ENCODE measurements at places on chromosomes 7 and 10.
A peak's percentile ranks its signal among the peaks of the same experiment; 100 is the strongest.

DNA sequence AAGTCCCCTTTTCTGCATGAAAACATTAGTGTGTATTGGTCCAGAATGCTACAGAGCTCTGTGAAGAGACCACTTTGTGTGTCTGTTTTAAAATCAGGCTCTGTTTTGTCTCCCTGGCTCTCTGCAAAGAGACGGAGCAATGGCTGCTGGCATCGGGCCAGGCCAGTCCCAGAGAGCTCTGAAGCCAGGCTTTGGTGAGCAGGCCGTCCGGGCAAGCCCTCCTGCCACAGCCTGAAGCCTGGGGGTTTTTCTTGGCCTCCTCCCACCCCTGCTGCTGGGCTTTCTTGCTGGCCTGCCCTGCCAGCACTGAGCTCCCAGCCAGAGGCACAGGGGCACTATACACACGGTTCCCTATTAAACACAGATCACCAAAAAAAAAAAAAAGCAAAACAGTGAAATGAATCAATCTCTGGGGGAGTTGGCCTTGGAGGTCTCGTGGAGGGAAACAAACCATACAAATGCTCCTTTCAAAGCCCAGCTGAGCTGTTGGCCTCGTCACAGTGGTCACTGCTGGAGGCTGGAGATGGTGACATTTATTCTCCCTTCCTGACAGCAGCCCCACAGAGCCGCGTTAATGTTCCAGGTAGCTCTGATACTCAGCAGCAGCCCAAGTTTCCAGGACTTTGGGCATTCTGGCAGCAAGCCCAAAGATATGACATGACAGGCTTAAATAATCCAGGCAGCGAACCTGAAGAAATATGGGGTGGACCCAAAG lies 237.2 kb downstream of the TCF7L2 start:
- DNase-seq, result no peak

- no peak for DNase-seq
Measured at GRCh38 chr7:44949303-44949702, 29.5 kb downstream of the MYO1G start.

DNA sequence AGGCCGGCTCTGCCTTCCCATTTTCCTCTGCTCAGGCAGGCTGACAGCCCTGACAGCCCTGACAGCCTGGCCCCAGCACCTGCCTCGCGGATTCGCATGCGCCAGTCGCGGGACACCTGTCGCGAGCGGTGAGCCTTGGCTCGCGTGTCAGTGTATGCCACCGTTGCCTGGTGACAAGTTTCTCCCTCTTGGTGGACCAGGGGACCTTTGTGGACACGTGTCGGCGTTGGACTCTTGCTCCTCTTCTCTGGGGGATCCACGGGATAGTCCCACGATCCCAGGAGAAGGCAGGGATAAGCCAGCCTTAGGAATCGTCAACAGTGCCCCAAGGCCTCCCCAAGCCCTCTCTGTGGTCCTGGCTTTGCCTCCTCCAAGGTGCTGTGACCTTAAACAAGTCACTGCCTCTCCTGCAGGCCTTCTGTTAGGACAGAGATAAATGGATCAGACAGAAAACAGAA lies 18.1 kb upstream of the ZNF273 start:
- no peak for DNase-seq

- DNase-seq, result no peak
Measured at GRCh38 chr10:62136931-62137330, 131.7 kb downstream of the RTKN2 start.

DNA sequence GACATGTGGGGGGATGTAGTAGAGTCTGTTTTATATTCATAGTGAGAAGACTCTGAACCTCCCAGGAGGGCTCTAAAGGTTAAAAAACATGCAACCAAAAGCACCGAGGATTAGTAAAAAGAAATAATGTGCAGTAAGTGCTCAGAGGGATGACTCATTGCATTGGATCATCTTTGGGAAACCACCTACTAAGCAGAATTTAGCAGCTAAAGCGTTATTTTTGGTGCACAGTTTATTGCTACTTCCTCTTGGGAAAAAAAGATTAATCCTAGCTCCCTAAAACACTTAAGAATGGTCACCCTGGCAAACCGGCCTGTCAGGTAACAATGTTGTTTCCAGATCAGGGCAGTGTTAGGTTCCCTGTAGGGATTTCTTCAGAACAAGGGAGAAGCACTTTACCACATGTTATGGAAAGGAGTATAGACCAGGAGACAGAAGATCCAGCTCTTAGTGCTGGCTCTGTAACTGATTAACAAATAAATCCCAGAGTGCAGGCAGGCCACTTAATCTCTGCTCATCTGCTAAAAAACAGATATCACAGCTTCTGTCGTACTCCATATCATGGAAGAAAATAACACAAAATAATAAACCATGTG lies 44.8 kb upstream of the FAM133B start:
- DNase-seq, result no peak

DNA sequence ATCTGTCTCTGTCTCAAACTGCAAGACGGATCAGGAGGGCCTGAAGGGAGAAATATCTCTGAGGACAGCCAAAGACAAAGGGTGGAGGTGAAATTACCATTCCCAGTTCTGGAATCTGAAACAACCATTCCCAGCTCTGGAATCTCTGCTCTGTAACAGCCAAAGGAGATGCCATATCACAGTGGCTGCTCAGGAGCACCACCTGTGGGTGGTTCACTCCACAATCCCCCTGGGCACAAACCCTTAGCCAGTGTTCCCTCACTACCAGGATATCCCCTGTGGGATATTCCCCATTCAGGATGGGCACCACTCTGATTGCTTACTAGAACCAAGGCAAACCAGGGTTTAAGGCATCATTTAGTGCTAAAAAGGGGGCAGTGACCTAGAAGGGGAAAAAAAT lies 199.0 kb downstream of the HTR7 start:
- DNase-seq, result no peak

DNA sequence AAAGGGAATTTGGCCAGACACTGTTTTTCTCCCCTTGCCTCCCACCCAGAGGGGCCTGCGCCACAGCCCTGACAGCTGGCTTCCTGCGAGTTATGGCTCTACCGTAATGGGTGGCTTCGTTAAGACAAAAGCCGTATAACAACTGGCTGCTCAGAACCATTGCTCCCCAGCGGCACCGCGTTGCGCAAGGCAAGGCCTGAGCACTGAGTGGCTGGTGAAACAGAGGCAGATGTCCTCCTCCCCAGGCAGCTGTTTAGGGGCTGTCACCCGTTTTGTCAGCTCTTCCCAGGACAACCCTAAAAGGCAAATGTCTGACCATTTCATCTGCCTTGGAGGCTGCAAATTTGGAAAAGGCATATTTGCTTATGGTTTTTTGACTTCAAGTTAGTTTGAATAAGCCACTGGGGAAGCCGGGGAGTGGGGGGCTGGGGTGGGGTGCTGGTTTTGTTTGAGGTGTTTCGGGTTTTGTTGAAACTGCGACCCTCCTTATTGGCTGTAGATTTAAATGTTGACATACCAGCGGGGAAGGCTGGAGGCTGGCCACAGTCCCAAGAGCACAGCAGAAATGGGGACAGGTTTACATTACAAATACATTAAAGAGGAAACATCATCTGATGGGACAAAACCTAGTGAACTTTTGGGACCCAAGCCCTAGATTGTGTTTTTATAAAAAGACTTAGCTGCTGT lies 681 bp upstream of the SPOCK2 start:
- peak; percentile 52 for DNase-seq

DNA sequence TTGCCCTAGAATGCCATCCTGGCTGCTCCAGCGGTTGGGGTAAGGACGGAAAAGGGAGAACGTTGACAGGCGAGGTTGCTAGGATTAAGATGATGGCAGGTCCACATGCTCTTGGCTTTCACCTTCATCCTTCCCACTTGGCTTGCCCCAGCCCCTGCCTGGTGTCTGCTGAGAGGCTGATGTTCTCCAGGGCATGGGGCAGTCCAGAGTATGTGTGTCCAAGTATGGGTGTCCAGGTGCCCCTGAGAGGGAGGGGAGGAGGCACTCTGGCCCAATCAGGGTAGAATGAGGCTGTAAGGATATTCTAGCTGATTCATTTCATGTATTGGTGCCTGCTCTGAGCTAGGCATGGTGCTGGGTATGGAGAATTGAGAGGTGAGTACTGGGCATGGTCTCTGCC lies 12.6 kb downstream of the NEURL1 start:
- DNase-seq, result no peak

DNA sequence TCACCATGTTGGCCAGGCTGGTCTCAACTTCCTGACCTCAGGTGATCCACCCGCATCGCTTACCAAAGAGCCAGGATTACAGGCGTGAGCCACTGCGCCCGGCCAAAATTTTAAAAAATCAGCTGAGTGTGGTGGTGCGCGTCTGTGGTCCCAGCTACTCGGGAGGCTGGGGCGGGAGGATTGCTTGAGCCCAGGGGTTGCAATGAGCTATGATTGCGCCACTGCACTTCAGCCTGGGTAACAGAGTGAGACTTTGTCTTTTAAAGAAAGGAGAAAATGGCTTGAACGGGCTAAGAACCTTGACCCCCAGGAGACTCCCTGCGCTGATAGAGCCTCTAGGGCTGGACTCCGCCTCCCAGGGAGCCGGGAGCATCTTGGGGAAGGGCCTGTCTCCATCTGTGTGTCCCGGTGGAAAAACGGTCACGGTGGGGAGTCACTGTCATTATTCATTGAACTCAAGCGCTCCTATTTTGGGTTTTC lies 760 bp upstream of the KCTD7 start:
- DNase-seq, result no peak

- DNase-seq, result no peak
Measured at GRCh38 chr10:24215196-24215595, 6.3 kb downstream of the KIAA1217 start.

GRCh38 chr7:139680676-139681462 lies 96.9 kb downstream of the HIPK2 start:
- peak; percentile 82 for DNase-seq

DNA sequence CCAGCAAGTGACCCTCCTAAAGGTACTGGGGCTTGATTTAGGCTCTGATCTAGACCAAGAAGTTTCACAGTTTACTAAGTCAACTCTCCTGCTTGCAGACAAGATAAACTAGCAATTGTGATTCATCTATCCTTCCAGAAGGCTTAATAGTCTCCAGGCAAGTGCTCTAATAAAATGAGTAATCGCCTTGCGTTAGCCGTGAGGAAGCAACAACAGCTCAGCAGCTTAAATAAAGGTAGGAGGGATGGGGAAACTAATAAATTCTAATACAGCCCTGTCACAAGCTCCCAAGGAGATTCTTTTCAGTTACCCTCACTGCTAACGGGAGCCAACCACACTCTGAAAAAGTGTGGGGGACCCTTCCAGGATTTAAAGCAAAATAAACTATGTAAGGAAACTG lies 48.4 kb downstream of the FRMD4A start:
- DNase-seq, result no peak

GRCh38 chr10:86899132-86899531 lies 58.3 kb downstream of the MMRN2 start:
- DNase-seq, result no peak

- DNase-seq, result no peak
Measured at GRCh38 chr7:55160539-55160938, 141.7 kb downstream of the EGFR start.

- DNase-seq, result no peak
Measured at GRCh38 chr10:110944792-110945396, 25.5 kb downstream of the SHOC2 start.

Measured in stimulated activated CD4-positive, alpha-beta T cell treated with anti-CD3 and anti-CD28 coated beads, Interleukin-15, amount 100 ng/mL, for 48 hours (primary cell).